ENCODE measurements at places on chromosomes 1 and 21. TPM values are rescaled to one million over a fixed set of nuclear protein-coding genes. Genes with fewer than 3 reads are reported as not detected.

CSF1 gene
- 65.3 TPM for polyA plus RNA-seq

S100A7A gene
- polyA plus RNA-seq, result not detected

PGLYRP3 gene
- polyA plus RNA-seq, result not detected

ALX3 gene
- not detected for polyA plus RNA-seq

NEK7 gene
- 693 TPM for polyA plus RNA-seq

TNFRSF14 gene
- polyA plus RNA-seq, result 7.9 TPM
